ENCODE measurements at places on chromosomes 6 and 20. TPM values are rescaled to one million over a fixed set of nuclear protein-coding genes. Genes with fewer than 3 reads are reported as not detected.

DNA sequence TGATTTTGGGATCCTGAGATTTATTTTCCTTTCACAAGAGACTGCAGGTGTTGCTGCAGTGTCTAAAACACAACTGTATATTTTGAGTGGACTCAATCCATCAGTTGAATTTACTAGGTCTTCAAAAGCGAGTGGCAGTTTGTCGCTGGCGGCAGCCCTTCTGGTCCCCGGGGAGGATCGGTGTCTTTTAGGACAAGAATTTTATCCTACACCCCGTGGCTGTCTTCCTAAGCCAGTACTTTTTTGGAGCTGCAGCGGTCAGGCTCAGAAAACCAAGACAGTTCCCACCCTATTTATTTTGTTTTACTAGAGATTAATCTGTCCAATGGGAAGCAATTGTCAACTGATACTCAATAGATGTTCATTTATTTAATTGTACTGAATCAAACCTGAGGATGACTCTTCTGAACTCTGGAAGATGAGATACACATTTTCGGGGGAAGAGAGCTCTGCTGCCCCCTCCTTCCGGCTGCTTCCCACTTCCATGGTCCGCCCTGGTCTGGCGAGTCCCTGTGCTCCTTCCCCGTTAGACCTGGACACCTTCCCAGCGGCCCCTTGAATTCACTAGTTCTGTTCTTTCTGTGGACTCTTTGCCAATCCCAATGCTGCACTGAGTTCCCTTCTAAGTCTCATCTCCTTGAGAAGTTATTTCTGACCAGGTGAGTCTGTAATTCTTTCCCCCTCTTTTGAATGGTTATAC is 90.6 kb downstream of the ERMARD start:
- H3K4me1 ChIP-seq = no peaks in the 10 kb centered on the region
- H3K36me3 ChIP-seq = no peaks in the 10 kb centered on the region
- H3K27me3 ChIP-seq = no peaks in the 10 kb centered on the region
- no peak overlapping the region for H3K27ac ChIP-seq

GRCh38 chr20:32980131-32980941 is 23.9 kb downstream of the SUN5 start:
- no peak overlapping the region for H3K4me3 ChIP-seq
- H3K27ac ChIP-seq = no peak overlapping the region
- H3K27me3 ChIP-seq = no peaks in the 10 kb centered on the region
- H3K4me1 ChIP-seq = no peaks in the 10 kb centered on the region
- no peaks in the 10 kb centered on the region for H3K36me3 ChIP-seq

DNA sequence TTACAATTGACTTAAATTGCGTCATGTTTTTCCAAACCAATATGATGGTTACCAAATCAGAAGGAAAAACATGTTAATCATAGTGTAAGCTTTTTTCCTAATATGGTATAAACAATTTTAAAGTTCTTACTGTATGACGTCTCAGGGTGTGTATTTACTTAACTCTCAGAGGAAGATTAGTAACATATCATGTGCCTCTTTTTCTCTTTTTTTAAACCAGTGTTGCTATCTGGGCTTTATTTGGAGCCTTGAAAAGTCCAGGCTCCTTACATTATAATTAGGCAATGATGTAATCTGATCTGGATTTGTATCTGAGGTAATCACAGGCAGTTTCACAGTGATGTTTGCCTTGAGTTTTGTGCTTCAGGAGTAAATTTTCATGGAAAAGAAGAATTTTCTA is 20.4 kb upstream of the RAB23 start:
- DNase-seq = no peak
- no peak overlapping the region for H3K4me3 ChIP-seq
- H3K36me3 ChIP-seq = no peaks in the 10 kb centered on the region
- H3K27ac ChIP-seq = no peak overlapping the region

- H3K36me3 ChIP-seq = no peaks in the 10 kb centered on the region
- H3K4me3 ChIP-seq = no peak overlapping the region
- H3K27ac ChIP-seq = no peak overlapping the region
- no peaks in the 10 kb centered on the region for H3K27me3 ChIP-seq
- H3K4me1 ChIP-seq = no peaks in the 10 kb centered on the region
Measured at GRCh38 chr20:63031251-63032014, 24.7 kb upstream of the BHLHE23 start.

- H3K4me1 ChIP-seq = peaks cover 10% of the 10 kb centered on the region
- H3K27ac ChIP-seq = peak overlapping the region; percentile 65
- no peak overlapping the region for H3K4me3 ChIP-seq
- no peaks in the 10 kb centered on the region for H3K27me3 ChIP-seq
Measured at GRCh38 chr6:11194356-11195218, 37.9 kb downstream of the NEDD9 start.

DNA sequence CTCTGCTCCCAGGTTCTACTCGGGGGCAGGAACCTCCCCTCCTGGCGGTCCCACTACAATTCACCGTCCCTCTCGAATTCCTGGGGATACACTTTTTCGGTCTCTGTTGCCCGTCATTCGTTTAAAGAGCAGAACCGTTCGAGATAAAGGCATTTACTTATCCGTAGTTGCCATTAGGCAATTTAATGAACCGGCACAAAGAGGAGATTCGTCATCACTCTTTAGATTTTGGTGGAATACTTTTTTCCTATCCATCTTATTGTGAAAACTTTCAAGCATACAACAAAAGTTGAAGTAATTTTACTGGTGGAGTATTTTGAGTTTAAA is 1.2 kb upstream of the CD24 start:
- no peak for DNase-seq
- no peaks in the 10 kb centered on the region for H3K4me1 ChIP-seq
- no peak overlapping the region for H3K27ac ChIP-seq
- no peaks in the 10 kb centered on the region for H3K36me3 ChIP-seq

GRCh38 chr20:44526129-44526528 is 4.3 kb upstream of the SERINC3 start:
- H3K4me1 ChIP-seq = no peaks in the 10 kb centered on the region
- no peak for DNase-seq
- H3K36me3 ChIP-seq = no peaks in the 10 kb centered on the region
- H3K4me3 ChIP-seq = no peak overlapping the region
- no peaks in the 10 kb centered on the region for H3K27me3 ChIP-seq

DNA sequence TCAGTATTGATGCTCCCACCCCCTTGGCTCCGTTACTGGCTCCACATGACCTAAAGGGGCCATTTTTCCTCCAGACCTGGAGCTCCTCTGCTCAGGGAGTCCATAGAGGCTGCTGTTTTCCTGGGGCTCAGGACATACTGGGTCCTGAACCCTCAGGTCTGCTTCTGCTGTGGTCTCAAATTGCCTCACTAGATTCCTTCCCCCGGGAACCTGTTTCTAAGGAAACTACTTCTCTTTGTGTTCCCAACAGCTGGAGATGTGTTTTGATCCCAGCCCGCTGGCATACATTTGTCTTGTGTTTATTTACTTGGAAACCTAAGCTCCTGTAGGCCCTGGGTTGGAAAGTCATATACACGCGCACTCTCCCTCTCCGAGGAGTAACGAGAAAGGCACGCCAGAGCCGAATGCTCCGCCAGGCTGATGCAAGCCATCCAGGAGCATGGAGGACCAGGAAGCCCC is 222.8 kb downstream of the UST start:
- no peak overlapping the region for H3K27ac ChIP-seq
- H3K27me3 ChIP-seq = no peaks in the 10 kb centered on the region
- H3K36me3 ChIP-seq = no peaks in the 10 kb centered on the region
- no peaks in the 10 kb centered on the region for H3K4me1 ChIP-seq
- DNase-seq = peak; percentile 78

DNA sequence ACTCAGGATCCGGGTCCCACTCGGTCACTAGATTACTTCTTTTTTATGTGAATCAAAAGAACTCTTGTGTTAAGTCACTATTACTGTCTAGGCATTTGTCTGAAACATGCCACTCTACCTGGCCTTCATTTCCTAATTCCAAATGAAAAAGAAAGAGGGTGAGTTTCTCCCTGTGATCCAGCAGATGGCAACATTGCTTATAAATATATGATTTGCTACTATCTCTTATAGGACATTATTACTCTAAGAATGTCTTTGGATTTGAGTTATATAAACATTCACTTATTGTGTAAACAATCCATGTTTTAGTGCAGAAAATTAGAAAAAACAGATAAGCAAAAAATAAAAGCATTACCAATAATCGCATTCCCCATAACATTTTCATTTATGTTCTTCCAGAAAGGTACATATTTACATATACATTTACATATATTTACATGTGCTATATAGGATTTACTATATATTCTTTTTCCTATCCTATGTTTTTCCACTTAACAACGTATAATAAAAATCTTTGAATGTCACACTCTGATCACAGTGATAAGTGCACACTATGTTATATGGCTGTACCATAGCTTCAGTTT is 66.9 kb downstream of the FAXC start:
- H3K4me3 ChIP-seq = no peak overlapping the region
- DNase-seq = no peak
- no peak overlapping the region for H3K27ac ChIP-seq
- H3K36me3 ChIP-seq = no peaks in the 10 kb centered on the region
- no peaks in the 10 kb centered on the region for H3K27me3 ChIP-seq

DNA sequence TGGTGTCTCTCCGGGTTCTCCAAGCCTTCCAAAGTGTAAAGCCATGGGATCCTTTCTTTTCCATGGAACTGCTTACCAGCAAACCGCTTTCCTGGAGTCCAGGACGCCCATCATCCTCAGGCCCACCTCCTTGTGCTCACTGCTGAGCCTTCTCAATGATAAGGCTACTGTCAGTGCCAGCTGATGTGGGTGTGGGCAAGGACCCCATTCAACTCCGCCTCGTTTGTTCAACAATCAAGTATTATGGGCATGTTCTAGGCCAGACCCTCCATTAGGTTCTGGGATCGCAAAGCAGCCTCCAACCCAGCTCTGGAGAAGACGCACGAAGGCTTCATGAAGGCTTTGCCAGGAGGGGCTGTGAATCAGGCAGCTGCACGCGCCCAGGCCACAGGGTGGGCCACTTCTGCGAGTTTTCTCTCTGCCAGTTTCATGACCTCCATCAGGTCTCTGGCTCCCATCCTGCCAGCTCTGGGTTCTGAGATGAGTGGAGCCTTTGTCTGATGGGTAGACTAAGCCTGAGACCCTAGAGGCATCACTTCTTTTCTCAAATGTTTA is 177.1 kb downstream of the MRPL14 start:
- H3K4me1 ChIP-seq = no peaks in the 10 kb centered on the region
- no peak overlapping the region for H3K4me3 ChIP-seq
- H3K36me3 ChIP-seq = no peaks in the 10 kb centered on the region
- H3K27ac ChIP-seq = no peak overlapping the region

DNA sequence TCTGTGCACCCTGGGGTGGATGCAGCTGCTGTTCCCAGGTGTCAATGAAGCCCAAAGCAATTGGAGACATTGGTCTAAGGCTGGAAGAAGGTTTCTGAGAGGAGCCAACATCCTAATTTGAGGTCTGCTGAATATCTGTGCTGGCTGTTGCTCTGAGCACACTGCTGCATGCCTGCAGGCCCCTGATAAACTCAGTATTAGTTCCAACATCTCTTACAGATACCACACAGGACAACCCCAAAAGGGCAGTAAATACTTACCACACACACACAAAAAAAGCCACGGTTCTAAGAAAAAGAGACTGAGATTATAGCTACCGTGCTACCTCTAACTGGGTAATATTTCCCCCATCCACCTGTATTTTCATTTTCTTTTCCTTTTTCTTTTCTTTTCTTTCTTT is 164.3 kb upstream of the SOX4 start:
- no peaks in the 10 kb centered on the region for H3K36me3 ChIP-seq
- no peaks in the 10 kb centered on the region for H3K4me1 ChIP-seq
- no peaks in the 10 kb centered on the region for H3K27me3 ChIP-seq
- no peak for DNase-seq
- no peak overlapping the region for H3K4me3 ChIP-seq

DNA sequence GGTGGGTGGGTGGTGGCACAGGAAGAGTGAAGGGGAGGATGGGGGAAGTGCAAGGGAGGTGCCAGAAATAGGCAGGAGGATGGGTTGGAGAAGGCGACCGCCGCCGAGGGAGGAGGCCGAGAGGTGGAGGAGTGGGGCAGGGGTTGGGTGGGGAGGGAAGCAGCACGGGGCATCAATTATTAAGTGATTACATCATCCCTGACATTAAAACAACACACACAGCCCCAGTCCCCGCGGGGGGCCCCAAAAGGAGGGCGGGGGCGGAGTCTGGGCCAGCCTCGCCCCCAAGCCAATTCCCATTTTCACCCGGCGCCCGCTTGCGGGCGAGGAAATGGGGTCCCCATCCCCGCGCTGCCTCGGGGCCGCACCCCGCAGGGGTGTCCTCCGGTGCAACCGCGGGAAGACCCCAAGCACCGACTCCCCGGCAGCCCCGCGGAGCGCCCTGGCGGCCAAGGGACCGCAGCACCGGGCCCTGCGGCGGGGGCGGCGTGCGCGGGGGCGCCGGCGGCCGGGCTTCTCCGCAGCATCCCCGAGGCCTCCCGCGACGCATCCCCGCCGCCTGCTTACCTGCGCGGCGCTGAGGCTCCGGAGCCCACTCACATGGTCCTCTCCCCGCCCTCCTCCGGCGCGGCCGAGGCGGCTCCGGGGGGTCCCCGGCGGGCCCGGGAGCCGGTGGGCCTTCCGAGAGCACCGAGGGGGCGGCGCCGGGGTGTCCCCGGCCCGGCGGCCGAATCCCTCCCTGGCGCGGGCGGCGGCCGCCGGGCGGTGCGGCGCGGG is 663 bp downstream of the FYN start:
- H3K4me3 ChIP-seq = peak overlapping the region; percentile 97
- no peak overlapping the region for H3K27ac ChIP-seq
- no peaks in the 10 kb centered on the region for H3K27me3 ChIP-seq

GRCh38 chr6:109025639-109026038 is 69.0 kb downstream of the SESN1 start:
- no peaks in the 10 kb centered on the region for H3K36me3 ChIP-seq
- H3K27me3 ChIP-seq = no peaks in the 10 kb centered on the region
- DNase-seq = no peak
- H3K27ac ChIP-seq = no peak overlapping the region

DNA sequence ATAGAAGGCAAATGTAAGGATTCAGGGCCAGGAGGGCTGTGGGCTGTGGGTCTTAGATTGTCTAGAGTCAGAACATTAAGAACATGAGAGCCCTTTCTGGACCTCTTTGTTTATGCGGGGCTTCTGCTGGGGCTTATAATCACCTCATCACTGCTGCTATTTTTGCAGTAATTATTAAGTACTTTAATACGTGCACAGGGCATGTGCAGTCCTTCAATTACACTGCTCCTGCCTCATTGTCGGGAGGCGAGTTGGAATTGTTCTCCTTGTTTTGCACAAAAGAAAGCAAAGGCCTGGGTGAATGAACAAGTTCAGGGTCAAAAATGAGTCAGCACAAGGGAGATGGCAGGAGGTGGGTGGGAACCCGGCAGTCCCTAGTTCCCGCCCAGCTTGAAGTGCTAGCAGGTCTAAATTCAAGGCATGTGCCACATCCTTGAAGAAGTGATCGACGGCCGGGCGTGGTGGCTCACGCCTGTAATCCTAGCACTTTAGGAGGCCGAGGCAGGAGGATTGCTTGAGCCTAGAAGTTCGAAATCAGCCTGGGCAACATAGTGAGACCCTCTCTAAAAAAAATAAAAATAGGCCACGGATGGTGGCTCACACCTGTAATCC is 34.4 kb upstream of the PTPN1 start:
- H3K27me3 ChIP-seq = no peaks in the 10 kb centered on the region
- no peak overlapping the region for H3K27ac ChIP-seq
- no peak overlapping the region for H3K4me3 ChIP-seq
- H3K36me3 ChIP-seq = no peaks in the 10 kb centered on the region

Gene SLC17A3
- not detected for total RNA-seq

Gene BANF2
- total RNA-seq = not detected

Gene SAMD3
- total RNA-seq = 1.2 TPM

Gene MYH7B
- total RNA-seq = 0.88 TPM

Gene GFRAL
- not detected for total RNA-seq

Gene TNFRSF21
- 4.5 TPM for total RNA-seq

Gene CST7
- 4.6 TPM for total RNA-seq

Gene PXDC1
- 110 TPM for total RNA-seq

Gene MYMX
- total RNA-seq = 1.6 TPM

Gene RRAGD
- total RNA-seq = 16.2 TPM

Gene EFCAB8
- 0.81 TPM for total RNA-seq

All from aorta (tissue), 5 donors.